Activated CD8-positive, alpha-beta memory T cell treated with anti-CD3 and anti-CD28 coated beads for 1 hour (primary cell): ENCODE measurements at places on chromosomes 2 and 18.

- DNase-seq: no peak
These were observed 727 bp downstream of the ZFAND2B start for GRCh38 chr2:219207134-219207883.

- no peak for DNase-seq
These were observed 8.0 kb downstream of the RAMP1 start for GRCh38 chr2:237867465-237867864.

DNA sequence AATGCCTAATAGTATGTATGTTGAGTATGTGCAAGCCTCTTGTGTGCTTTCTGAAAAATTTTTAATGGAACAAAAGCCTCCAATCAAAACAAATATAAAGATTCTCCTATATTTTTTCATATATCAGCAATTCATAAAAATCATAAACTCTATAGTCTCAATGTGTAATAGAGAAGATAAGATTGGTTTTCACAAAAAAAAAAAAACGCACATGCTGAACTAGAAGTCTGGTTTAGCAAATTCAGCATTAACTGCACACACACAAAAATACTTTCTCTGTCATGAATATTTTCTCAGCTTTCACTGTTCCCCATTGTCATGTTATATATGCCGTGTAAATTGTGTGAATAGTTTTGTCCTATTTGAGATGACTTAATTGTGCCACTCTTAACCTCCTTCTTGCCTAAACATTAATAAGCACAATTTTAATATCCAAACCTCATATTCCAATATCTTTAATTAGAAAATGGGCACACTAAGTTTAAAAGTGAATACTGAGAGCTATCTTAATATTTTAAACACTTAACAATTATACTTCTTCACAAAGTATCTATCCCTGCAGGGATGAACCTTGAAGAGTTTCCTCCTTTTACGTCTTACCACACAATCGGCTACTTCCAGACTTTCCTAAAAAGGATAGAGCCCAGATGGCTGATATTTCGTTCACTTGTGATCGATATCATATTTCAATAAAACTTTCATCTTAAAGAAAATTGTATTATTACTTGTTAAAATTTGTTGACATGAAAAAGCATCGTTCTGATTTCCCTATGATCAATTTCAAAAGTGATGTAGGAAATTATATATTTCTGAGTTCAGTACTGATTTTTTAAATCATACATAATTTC, 242.7 kb downstream of the TCF4 start:
- no peak for DNase-seq

DNA sequence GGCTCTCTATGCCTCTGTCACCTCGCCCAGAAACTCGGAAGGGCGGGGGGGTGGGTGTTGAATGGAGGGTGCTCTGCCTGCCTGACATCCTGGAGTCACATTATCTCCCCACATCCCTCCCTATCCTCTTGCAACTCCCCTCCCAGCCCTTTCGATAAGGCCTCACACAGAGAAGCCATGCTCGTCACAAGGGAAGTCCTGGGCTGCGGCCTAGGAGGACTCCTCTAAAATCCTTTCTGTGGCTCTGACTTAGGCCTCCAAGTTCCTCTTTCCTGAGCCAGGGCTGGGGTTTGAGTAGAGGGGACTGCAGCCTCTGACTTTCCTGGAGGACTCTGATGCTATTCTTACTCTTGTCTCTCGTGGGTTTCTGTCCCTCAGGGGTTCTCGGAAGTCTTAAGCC, 75.0 kb upstream of the PKDCC start:
- DNase-seq: no peak

DNA sequence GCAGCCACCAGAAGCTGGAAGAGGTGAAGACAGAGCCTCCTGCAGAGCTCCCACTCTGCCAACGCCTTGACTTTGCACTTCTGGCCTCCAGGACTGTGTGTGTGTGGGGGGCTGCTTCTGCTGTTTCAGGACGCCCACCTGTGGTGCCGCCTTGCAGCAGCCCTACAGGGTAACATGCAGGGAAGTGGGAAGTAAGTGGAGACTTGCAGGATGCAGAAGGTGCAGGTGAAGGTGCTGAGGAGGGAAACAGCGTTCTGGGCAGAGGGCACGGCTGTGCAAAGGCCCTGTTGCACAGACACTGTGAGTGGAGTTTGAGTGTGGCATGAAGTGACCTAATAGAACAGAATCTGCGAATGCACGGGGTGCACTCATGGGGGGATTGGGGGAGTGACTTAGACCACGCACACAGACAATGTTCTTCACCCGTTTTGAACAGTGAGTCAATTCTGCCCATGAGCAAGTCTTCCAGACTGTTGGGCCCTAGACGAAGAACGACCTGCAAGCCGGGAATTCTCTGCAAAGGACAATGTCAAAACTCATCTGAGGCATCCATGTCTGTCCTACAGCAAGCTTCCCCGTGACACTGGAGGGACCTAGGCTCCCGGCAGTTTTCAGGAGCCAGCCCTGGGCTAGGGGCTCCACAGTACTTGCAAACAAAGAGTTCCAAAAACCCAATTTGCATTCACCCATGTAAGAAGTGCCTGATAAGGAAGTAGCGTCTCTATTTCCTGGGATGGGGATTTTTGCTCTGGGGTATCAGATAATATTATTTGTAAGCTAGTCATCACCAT, 19.0 kb downstream of the MBP start:
- no peak for DNase-seq

- DNase-seq: no peak
These were observed 57.2 kb downstream of the CYB5A start for GRCh38 chr18:74234326-74235171.

GRCh38 chr2:12317814-12318426, 398.8 kb upstream of the TRIB2 start:
- DNase-seq: no peak

GRCh38 chr2:4135765-4136164, 432.4 kb downstream of the DCDC2C start:
- DNase-seq: no peak

DNA sequence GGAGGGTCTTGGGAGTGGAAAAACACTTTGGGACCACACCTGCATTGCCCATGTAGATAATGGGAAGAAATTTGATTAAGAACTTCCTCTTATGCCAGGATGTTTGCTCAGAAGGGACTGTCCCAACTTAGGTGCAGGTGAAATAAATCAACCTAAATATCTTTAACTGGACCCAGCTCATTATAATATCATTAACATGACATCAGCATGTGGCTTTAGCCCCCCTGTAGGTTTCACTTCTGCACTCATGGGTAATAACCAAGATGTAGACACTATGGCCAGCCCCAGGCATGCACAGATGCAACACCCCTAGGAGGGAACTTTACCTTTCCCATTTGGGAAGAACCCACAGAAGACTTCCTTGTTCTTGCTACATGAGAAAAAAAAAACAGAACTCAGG, 227.4 kb upstream of the ZNF804A start:
- DNase-seq: no peak

GRCh38 chr2:12988279-12988678, 271.5 kb downstream of the TRIB2 start:
- no peak for DNase-seq

- DNase-seq: no peak
These were observed 42.0 kb downstream of the EPHA4 start for GRCh38 chr2:221529943-221530652.

DNA sequence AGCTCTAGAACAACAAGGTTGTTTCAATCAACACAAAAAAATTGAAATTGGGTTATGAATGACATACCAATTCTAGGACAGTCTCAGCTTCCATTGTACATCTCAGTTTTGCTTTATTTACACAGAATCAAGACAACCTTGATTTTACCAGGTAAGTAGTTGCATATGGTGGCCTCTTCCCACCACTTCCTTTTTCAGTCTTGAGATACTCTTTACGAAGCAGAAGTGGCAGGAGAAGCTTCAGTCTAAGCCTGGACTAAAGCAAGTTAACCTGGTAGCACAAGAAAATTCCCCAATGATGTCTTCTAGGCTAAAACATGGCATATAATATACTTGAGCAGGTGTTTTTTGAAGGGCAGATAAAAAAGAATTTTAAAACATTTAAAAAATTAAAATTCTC, 10.7 kb upstream of the FAM136A start:
- DNase-seq: no peak

- no peak for DNase-seq
These were observed 90.3 kb downstream of the MAPRE2 start for GRCh38 chr18:35131387-35132020.

DNA sequence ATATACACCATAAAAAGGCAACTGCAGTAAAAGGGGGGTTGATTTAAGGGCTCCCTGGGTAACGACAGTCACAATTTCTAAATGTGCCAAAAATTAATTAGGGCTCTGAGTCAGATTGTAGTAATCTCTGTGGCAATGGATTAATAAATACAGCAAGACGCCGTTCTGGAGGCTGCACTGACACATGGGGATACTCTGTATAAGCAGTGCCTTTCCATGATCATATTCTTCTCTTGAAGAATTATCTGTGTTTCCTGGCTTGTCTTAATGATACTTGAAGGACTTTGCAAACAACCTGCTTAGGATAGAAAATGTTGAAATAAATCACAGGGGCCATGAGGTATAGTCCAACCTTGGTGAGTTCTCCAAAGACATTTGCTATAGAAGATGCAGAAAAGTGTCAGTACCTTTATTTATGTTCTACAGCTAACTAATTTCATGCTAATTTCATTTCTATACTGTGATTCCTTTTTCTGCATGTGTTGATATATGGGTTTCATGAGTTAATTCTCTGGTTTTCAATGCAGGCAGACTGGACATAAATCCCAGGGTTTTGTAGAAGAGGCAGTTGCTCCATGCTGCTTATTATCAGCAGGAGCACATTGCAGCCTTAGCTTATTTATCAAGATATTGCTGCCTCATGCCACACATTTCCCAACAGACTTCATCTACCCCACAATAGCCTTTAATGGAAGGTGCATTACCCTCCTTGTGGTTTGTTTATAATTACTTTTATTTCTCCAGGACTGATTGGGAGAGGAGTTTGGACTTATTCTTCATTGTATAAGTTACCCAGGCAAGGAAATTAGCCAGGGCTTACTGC, 54.8 kb downstream of the HNMT start:
- DNase-seq: no peak

DNA sequence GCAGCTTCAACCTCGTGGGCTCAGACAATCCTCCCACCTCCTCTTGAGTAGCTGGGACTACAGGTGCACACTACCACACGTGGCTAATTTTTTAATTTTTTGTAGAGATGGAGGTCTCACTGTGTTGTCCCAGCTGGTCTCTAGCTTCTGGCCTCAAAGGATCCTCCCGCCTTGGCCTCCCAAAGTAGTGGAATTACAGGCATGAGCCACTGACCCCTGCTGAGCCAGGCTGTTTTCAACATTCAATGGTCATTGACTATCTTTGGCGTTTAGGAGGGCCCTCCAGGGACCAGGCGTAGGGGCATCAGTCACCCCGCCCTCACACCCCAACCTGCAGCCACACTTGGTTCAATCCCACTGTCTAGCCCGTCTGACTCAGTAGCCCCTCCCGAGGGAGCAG, 5.2 kb downstream of the MZT2B start:
- DNase-seq: no peak

DNA sequence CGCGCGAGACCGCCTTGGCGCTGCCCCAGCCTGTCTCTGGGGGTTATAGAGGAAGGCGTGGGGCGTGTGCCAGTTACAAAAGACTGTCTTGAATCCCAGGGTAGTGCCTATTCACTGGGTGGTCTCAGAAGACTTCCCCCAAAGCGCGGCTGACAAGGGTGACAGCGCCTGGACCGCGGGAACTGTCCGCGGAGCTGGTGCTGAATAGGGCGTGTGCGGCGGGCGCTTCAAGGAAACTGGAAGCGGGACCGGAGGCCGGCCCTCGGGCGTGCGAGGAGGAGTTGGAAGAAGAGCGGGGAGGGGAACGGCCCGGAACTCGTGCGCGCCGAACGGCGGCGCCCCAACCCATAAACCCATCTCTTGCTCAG, 2.3 kb downstream of the EGR4 start:
- peak; percentile 35 for DNase-seq

DNA sequence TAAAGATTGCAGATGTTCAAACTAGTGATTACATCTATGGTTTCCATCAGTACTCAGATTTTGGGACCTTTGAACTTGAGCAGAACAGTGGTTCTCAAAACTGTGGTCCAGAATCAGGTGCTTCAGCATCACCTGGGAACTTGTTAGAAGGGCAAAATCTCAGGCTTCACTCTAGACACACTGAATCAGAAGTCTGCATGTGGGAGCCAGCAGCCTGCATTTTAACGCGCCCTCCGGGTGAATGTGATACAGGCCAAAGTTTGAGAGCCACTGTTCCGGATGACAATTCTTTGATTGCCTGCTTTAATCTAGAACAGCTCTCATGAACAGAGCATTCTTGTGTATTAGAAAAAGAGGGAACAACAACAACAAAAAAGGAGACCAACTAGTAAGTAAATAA, 261.7 kb downstream of the GPD2 start:
- DNase-seq: no peak

DNA sequence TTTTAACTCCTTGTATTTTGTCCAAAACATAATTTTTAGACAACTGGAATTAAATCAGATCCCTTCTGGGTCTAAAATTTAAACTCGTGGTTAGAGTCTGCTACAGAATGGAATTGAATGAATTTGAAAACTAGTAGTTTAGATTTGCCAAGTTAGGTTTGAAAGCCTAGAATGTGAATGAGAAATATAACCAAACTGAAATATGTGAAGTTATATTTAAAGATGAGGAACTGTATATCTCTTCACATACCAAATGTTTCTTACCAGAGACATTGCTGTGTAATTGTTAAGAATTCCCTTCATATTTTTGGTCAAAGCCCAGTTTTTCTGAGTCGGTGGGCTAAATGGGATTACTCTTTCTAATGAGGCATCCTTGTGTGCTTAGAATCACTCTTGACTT, 74.2 kb downstream of the LPIN1 start:
- DNase-seq: no peak

GRCh38 chr2:157927155-157927554, 51.0 kb upstream of the ACVR1 start:
- no peak for DNase-seq

DNA sequence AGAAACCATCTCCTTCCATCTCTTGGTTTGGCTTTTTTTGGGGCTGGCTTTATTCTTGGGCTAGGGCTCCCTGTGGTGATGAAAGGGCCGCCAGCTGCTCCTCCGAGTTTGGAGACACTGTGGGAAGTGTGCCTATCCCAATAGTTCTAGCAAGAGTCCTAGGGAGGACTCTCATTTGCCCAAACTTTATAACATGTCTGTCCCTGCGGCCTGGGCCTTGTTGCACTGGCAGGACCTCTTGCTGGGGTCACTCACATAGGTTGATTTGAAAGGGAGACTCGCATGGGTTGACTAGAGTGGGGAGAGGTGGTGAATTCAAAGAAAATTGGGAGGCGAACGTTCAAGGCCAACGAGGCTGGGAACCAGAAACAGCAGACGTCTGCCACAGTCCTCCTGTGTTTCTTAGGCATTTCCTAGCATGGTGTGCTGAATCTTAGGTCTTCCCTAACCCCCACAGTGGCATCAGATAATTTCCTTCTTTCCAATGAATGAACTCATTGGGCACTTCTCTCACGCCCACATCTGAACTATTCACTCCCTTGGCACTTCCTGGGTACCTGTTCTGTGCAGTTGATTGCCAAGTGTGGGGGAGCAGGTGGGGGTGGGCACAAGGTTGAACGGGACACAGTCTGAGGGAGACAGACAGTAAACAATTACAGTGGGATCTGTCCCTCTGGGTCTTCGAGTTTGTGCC, 26.8 kb downstream of the NIFK start:
- DNase-seq: no peak

- no peak for DNase-seq
These were observed 11.1 kb downstream of the RHOB start for GRCh38 chr2:20457661-20458630.

GRCh38 chr2:52193804-52194203, 1161.9 kb upstream of the NRXN1 start:
- DNase-seq: no peak

- no peak for DNase-seq
These were observed 654.9 kb upstream of the CNTNAP5 start for GRCh38 chr2:123370186-123370585.

GRCh38 chr2:113167115-113167932, 6.4 kb upstream of the PSD4 start:
- DNase-seq: no peak
